ENCODE measurements at places on chromosomes 2 and 18. TPM values are rescaled to one million over a fixed set of nuclear protein-coding genes. Genes with fewer than 3 reads are reported as not detected.
A peak's percentile ranks its signal among the peaks of the same experiment; 100 is the strongest.

- H3K27ac ChIP-seq = peak overlapping the region; percentile 77
- no peaks in the 10 kb centered on the region for H3K27me3 ChIP-seq
- peak; percentile 82 for DNase-seq
- H3K4me3 ChIP-seq = peak overlapping the region; percentile 8
These were observed 65.8 kb upstream of the ATL2 start for GRCh38 chr2:38442643-38443541.

- H3K27me3 ChIP-seq = no peaks in the 10 kb centered on the region
- DNase-seq = no peak
These were observed 9.2 kb upstream of the ERMN start for GRCh38 chr2:157334797-157335196.

DNA sequence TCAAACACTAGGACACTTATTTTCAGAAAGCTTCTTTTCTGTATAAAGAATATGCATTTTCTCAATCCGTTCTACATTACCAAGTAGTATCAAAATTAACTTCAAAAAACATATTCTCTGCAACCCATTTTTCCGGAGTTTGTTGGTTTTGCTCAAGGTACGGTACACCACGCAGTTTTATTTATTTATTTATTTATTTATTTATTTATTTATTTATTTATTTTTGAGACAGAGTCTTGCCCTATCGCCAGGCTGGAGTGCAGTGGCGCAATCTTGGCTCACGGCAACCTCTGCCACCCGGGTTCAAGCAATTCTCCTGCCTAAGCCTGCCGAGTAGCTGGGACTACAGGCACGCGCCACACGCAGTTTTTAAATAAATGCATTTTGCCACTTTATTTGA, 900.3 kb downstream of the CBLN2 start:
- no peak overlapping the region for H3K4me3 ChIP-seq
- no peaks in the 10 kb centered on the region for H3K36me3 ChIP-seq
- H3K27ac ChIP-seq = no peak overlapping the region
- H3K27me3 ChIP-seq = no peaks in the 10 kb centered on the region
- no peaks in the 10 kb centered on the region for H3K4me1 ChIP-seq
- no peak for DNase-seq

DNA sequence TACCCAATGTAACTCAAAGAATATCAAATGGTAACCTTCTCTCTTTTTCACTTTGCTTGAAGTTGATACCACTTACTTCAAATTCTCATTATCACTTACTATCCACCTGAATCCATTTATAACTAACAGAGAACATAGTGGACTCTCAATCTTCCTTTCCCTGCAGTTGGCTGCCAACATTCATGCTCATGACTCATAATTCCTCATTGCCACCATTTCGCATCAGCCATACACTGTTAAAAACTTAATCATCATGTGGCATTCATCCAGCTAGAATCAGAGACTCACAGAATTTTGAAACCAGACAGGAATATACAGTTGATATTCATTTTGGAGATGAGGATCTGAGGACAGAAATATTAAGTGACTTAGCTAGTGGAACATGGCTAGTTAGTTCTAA, 56.8 kb downstream of the SLC4A10 start:
- H3K27me3 ChIP-seq = no peaks in the 10 kb centered on the region
- no peaks in the 10 kb centered on the region for H3K4me1 ChIP-seq
- DNase-seq = no peak
- H3K4me3 ChIP-seq = no peak overlapping the region

DNA sequence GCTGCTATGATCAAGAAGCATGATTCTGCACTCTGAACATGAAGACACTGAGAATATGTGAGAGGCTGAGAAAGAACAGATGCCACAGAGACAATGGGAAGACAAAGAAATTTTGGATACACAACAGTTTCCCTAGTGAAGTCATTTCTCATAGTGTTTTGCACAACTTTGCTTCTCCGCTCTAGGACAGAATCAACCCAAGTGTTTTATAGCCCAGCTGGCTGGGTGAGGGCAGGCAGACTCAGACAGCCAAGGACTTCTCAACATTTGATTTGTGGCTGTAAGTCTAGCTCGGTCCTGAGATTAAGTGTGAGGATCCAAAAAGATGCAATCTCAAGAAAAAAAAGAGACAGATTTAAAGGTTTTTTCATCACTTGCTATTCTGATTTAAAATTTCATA, 536.5 kb upstream of the CRIM1 start:
- no peak overlapping the region for H3K27ac ChIP-seq
- H3K4me3 ChIP-seq = no peak overlapping the region
- no peaks in the 10 kb centered on the region for H3K36me3 ChIP-seq
- H3K4me1 ChIP-seq = no peaks in the 10 kb centered on the region
- DNase-seq = no peak

GRCh38 chr2:217449444-217449843, 553.4 kb downstream of the TNS1 start:
- H3K36me3 ChIP-seq = no peaks in the 10 kb centered on the region
- H3K27ac ChIP-seq = no peak overlapping the region
- no peaks in the 10 kb centered on the region for H3K27me3 ChIP-seq
- no peak for DNase-seq

DNA sequence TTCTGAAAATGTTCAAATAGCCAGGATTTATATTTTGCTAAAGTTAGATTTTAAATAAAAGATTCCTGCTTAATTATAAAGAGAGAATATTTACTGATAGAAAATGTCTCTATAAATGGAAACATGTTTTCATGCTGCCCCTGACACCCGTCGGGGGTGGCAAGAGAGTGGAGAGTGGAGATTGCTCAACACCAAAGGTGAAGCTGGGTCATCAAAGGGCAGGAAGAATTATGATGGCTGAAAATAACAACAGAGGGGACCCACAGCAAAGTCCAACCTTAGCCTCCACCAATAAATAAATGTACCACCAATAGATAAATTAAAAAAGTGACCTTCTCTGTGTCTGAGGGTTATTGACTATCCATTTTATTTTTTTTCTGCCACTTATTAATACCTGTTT, 326.8 kb upstream of the GYPC start:
- H3K27me3 ChIP-seq = no peaks in the 10 kb centered on the region
- H3K27ac ChIP-seq = no peak overlapping the region
- no peak overlapping the region for H3K4me3 ChIP-seq
- H3K36me3 ChIP-seq = no peaks in the 10 kb centered on the region
- no peaks in the 10 kb centered on the region for H3K4me1 ChIP-seq

GRCh38 chr18:63264871-63265270, 54.7 kb downstream of the BCL2 start:
- no peak overlapping the region for H3K4me3 ChIP-seq
- H3K36me3 ChIP-seq = no peaks in the 10 kb centered on the region
- H3K4me1 ChIP-seq = no peaks in the 10 kb centered on the region
- no peaks in the 10 kb centered on the region for H3K27me3 ChIP-seq
- no peak overlapping the region for H3K27ac ChIP-seq
- no peak for DNase-seq

- H3K27me3 ChIP-seq = no peaks in the 10 kb centered on the region
- peak; percentile 91 for DNase-seq
- peak overlapping the region; percentile 75 for H3K27ac ChIP-seq
- no peaks in the 10 kb centered on the region for H3K36me3 ChIP-seq
- H3K4me1 ChIP-seq = peaks cover 73% of the 10 kb centered on the region
These were observed 104.9 kb downstream of the ASAP2 start for GRCh38 chr2:9311488-9311887.

GRCh38 chr2:233074106-233074505, 14.0 kb downstream of the INPP5D start:
- no peak for DNase-seq
- H3K4me3 ChIP-seq = no peak overlapping the region
- H3K36me3 ChIP-seq = no peaks in the 10 kb centered on the region
- H3K27me3 ChIP-seq = no peaks in the 10 kb centered on the region
- no peaks in the 10 kb centered on the region for H3K4me1 ChIP-seq
- no peak overlapping the region for H3K27ac ChIP-seq

DNA sequence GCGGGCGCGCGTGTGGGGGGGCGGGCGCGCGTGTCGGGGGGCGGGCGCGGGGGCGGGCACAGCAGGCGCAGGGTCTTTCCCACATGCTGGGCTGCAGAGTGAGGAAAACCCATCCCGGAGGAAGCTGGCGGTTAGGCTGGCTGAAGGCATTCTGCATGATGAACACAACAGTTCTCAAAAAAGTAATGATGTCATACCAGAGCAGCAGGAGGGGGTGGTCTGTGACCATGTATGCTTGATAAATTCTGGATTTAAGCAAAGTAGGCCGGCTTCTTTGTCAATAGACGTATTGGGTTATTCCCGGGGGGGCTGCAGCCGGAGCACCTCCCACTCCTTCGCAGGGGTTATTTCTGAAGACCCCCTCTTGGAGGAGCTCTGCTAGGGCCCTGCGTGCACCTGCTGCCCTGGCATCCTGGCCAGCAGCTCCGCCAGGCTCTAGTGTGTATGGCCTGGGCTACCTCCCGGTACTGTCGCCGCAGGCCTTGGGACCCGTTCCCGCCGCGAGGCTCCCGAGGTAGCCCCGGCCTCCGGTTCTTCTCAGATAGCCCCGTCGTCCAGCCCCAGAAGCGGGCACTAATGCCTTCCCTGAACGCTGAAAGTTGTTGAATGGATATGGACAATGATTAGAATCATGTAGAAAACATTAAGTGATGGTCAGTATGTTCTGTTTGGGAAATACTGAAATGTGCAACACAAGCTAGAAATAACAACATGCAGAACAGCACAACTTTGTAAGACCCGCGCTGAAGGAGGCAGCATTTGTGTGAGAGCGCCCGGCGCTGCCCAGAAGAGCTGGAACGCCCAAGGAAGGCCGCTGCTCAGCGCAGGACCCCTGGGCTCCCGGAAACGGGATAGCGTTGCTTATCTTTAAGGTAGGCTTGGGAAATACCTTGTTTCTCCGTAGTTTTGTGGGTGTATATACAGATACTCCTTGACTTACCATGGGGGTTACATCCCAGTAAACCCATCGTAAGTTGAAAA, 101.4 kb upstream of the RAB6C start:
- peak overlapping the region; percentile 91 for H3K27ac ChIP-seq
- H3K4me1 ChIP-seq = peaks cover 6% of the 10 kb centered on the region
- H3K36me3 ChIP-seq = no peaks in the 10 kb centered on the region
- H3K4me3 ChIP-seq = peak overlapping the region; percentile 77
- no peaks in the 10 kb centered on the region for H3K27me3 ChIP-seq
- DNase-seq = peak; percentile 75

GRCh38 chr2:144498277-144498676, 21.6 kb downstream of the ZEB2 start:
- DNase-seq = no peak
- no peak overlapping the region for H3K27ac ChIP-seq
- no peaks in the 10 kb centered on the region for H3K4me1 ChIP-seq
- H3K4me3 ChIP-seq = no peak overlapping the region
- no peaks in the 10 kb centered on the region for H3K27me3 ChIP-seq

GRCh38 chr2:65031341-65032018, 24.7 kb upstream of the CEP68 start:
- H3K4me3 ChIP-seq = no peak overlapping the region
- no peaks in the 10 kb centered on the region for H3K27me3 ChIP-seq
- H3K27ac ChIP-seq = no peak overlapping the region
- H3K4me1 ChIP-seq = no peaks in the 10 kb centered on the region
- DNase-seq = no peak

- DNase-seq = no peak
- H3K36me3 ChIP-seq = no peaks in the 10 kb centered on the region
- H3K4me1 ChIP-seq = peaks cover 11% of the 10 kb centered on the region
These were observed at the start of gene FLACC1 for GRCh38 chr2:201357221-201357620. Gene FLACC1 (minus strand): TSS chr2:201357345. CDS start chr2:201351404, 5,941 bp downstream.

DNA sequence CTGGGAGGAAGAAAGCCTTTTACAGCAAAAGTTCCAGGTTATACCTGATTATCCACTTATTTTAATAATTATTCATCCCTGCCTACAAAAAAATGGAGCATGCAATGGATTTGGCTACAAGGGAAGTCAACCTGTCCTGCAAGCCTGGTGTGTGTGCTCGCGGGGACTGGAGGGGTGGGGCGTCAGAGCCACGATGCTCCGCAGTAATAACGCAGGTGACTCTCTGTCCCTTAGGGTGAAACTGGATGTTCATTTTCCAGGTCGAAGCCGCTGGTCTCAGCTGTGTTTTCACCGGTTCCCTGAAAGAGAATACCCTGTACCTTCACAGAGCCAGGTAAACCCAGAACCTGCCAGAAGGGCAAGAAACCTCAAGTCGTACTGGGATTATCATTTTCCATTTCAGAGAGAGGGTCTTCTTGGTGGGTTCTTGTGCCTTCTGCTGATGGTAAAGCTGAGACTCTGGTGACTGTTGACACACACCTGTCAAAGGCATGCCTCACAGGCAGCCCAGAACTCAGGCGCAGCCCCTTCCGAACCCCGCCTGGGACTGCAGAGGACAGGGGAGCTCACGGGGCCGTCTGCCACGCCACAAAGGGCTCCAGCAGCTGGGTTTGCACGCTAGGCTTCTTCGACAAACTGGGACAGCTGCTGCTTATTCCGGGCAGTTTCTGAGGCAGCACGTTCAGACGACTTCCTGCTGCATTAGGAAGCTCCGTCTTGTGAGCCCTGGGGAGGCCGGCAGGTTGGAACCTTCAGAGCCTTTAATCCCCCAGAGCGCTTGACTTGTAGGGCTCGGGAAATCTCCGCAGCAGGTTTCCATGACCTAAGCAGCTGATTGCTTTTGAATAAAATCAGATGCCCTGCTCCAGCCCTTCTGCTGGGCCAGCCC, 58.6 kb downstream of the KCNG2 start:
- no peak overlapping the region for H3K4me3 ChIP-seq
- no peak overlapping the region for H3K27ac ChIP-seq
- no peaks in the 10 kb centered on the region for H3K4me1 ChIP-seq
- peaks cover 33% of the 10 kb centered on the region for H3K27me3 ChIP-seq
- H3K36me3 ChIP-seq = no peaks in the 10 kb centered on the region
- no peak for DNase-seq

DNA sequence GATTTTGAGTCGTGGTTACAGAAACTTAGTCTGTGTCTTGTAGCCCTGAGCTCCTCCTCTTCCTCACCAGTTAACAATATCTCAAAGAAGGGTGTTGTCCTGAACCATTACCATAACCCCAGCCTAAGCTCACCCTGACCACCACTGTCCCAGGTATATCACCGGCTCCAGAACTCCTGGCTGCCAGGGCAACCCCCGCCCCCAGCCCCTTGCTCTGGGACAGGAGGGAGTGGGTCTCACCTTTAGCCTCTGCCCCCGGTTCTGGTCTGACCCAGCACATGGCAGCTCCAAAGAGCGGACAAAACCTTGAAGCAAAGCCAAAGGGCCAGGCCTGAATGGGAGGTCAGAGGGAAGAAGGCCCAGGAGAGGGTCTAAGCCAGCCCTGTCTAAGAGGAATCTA, 5.6 kb upstream of the PSMD1 start:
- no peak overlapping the region for H3K27ac ChIP-seq
- no peaks in the 10 kb centered on the region for H3K36me3 ChIP-seq
- H3K4me1 ChIP-seq = peaks cover 5% of the 10 kb centered on the region
- H3K27me3 ChIP-seq = no peaks in the 10 kb centered on the region

GRCh38 chr2:212083492-212083891, 455.1 kb downstream of the ERBB4 start:
- no peak overlapping the region for H3K27ac ChIP-seq
- no peak overlapping the region for H3K4me3 ChIP-seq
- H3K4me1 ChIP-seq = no peaks in the 10 kb centered on the region

GRCh38 chr2:50469784-50470183, 562.1 kb downstream of the NRXN1 start:
- DNase-seq = no peak
- no peaks in the 10 kb centered on the region for H3K27me3 ChIP-seq
- no peaks in the 10 kb centered on the region for H3K36me3 ChIP-seq
- no peak overlapping the region for H3K4me3 ChIP-seq
- no peak overlapping the region for H3K27ac ChIP-seq
- H3K4me1 ChIP-seq = no peaks in the 10 kb centered on the region

MEX3C gene
- 11.8 TPM for polyA plus RNA-seq

LIMS4 gene
- not detected for polyA plus RNA-seq

APCDD1 gene
- 12.9 TPM for polyA plus RNA-seq

PTGR3 gene
- polyA plus RNA-seq = 22.7 TPM

MYO1B gene
- 37.1 TPM for polyA plus RNA-seq

Measured in sigmoid colon (tissue), 7 donors.